ENCODE measurements at places on chromosomes 4 and X.

DNA sequence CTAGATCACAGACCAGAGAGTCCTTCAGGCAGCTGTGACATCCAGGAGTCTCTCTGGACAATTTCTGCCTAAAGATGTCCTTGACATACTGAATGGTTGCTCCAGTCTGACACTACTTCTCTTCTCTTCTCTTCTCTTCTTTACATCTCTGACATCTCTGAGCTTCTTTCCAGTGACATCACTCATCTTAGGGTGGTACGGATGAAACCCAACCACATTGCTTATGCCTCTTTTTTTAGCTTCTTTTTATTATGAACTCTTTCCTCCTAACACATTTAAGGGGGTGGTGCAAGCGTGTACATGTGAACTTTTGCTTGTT, 39.4 kb upstream of the IRF2 start:
- no peak for DNase-seq

DNA sequence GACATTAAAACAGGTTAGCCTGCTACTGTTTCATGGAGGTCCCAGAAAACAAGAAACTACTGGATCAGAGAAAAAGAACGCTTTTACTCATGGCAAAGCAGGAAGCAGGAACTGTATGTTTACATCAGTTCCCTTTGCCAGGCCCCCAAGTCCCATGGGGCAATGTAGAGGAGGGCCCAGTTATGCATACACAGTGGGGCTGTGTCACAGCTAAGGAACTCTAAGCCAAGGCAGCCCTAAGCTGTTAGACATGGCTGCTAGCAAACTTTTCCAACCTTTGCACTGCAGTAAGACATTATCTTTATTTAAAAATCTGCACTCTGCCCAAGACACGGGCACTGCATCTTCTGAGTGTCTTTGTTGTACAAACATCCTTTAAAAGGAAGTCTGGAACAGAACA, 975.8 kb downstream of the C4orf33 start:
- DNase-seq = no peak

DNA sequence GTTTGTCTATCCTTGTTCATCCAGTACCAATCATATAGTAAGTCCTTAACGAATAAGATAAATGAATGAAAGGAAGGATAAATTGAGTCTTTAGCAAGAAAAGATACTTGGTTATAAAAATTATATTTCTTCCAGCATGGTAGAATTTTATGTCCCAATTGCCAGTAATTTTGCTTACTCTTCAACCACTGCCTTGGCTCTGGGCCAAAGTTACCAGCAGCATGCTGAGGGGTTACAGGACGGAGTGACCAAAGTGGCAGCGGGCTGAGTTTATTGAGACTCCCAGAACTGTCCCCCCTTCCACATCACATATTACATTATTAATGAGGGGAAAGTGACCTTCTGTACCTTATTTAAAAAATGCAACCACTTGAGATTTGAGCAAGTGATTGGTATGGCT, 121.7 kb downstream of the RASGEF1B start:
- DNase-seq = no peak

GRCh38 chrX:11197671-11198070, 86.5 kb downstream of the HCCS start:
- no peak for DNase-seq

- DNase-seq = no peak
Observed at GRCh38 chr4:159455675-159456237, 352.9 kb downstream of the RAPGEF2 start.

DNA sequence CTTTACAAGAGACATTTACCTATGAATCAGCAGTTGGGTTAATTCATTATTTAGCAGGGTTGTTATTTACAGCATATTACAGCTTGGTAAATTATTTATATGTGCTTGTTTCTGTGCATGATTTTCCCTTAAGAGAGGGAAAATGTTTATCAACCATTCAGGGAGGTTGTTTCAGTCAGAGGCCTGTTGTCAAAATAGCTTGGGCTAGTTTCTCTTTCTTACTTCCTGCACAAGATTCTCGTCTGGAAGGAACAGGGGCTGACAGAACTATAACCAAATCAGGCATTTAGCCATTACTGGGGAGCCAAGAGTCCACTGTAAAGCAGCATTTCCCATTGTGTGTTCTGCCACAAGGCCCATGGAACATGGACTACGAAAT, 135.8 kb downstream of the HS6ST2 start:
- DNase-seq = no peak

GRCh38 chr4:185504098-185505047, 30.9 kb downstream of the PDLIM3 start:
- no peak for DNase-seq

GRCh38 chr4:187364851-187365250, 630.7 kb upstream of the ZFP42 start:
- no peak for DNase-seq

- no peak for DNase-seq
Observed at GRCh38 chr4:124067046-124067445, 645.5 kb downstream of the ANKRD50 start.

All from CD4-positive, alpha-beta T cell (primary cell).